ENCODE measurements at places on chromosomes 2 and 18. TPM values are rescaled to one million over a fixed set of nuclear protein-coding genes. Genes with fewer than 3 reads are reported as not detected.

Gene LIMS3
- total RNA-seq: 1.5 TPM

Gene TBR1
- total RNA-seq: not detected

Gene IL1R2
- total RNA-seq: 0.25 TPM

Gene EPG5
- 43.1 TPM for total RNA-seq

Gene CHST9
- total RNA-seq: not detected

Measured in T-cell (primary cell).